Activated gamma-delta T cell treated with anti-CD3 and anti-CD28 coated beads, Interleukin-2, amount 50 U/mL, for 16 hours (primary cell): ENCODE measurements at places on chromosomes 3 and 15.

GRCh38 chr3:107661447-107662123, 138.8 kb downstream of the BBX start:
- no peak for DNase-seq

DNA sequence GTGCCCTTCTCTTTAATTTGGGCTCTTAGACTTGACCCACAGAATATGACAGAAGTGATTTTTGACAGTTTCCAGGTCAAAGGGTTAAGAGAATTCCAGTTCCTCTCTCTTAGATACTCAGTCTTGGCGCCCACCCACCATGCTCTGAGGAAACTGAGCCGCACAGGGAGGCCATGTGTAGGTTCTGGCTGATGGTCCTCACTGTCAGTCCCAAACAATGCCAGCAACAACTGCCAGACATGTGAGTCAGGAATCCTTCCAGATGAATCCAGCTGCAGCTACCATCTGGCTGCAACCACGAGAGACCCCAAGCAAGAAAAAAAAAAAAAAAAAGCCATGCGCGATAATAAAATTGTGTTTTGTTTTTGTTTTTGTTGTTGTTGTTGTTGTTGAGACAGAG, 326.6 kb downstream of the MAGI1 start:
- no peak for DNase-seq

DNA sequence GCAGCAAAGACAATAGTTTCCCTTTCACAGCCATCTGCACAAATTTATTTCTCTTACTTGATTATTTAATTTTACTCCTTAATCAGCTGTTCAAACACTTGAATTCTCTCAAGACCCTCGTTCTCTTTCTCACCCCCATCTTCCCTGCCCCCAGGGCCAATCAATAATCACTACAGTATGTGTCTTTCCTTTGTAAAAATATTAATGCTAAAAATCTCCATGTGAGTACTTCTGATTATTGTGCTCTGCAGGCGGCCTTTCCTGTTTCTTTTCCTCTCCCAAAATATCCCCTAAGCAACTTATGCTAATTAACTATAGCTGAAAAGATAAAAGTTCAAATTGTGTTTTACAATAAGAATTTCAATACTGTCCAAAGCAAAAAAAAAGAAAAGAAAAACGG, 617.0 kb upstream of the CBLB start:
- DNase-seq: no peak

- DNase-seq: no peak
Measured at GRCh38 chr3:33134026-33134625, 20.3 kb downstream of the CRTAP start.

DNA sequence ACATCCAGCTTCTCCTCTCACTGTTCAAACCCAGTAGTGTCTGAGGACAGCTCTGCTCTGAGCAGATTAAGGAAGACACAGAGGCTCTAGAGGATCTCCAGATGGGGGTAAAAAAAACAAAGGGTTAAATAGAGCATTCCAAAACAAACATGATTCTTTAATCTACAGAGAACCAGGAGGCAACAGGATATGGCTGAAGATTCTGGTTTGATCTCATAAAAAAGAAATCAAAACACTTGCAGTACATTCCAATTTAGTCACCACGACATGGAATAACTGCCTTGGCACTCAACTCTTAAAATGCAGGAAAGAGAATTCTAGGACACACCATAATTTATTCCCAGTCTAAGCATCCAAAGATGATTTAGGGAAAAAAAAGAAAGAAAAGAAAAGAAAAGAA, 32.0 kb downstream of the TM4SF4 start:
- no peak for DNase-seq

GRCh38 chr15:59262316-59262715, 55.7 kb downstream of the LDHAL6B start:
- DNase-seq: no peak

DNA sequence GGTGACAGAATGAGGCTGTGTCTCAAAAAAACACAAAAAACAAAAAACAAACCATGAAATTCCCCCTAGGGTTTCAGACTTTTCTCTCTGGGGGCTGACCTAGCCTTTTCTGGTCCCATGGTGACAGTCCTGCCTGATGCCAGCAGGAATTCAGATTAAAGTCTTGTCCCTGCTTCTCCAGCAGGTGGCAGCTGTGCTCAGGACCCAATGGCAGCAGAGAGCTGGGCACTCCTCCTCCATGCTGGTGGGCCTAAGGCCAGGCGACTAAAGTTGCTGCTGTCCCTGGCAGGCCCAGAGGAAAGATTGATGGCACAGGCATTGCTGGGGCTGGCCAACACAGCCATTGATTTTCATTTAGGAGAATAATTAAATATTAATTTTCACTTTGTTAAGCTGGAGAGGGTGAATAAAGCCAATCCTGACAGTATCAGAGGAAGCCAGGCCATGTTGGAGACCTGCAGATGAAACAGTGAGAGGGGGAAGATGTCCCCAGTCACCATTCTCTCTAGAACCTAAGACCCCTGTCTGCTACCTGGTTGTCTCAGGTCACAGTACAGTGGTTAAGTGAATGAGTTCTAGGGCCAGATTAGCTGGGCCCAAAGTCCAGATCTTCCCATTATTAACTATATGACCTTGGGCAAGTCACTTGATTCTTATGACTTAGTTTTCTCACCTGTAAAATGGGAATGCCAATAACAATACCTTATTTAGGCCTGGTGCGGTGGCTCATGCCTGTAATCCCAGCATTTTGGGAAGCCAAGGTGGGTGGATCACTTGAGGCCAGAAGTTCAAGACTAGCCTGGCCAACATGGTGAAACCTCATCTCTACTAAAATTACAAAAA, 7.1 kb downstream of the CELF6 start:
- peak; percentile 39 for DNase-seq

DNA sequence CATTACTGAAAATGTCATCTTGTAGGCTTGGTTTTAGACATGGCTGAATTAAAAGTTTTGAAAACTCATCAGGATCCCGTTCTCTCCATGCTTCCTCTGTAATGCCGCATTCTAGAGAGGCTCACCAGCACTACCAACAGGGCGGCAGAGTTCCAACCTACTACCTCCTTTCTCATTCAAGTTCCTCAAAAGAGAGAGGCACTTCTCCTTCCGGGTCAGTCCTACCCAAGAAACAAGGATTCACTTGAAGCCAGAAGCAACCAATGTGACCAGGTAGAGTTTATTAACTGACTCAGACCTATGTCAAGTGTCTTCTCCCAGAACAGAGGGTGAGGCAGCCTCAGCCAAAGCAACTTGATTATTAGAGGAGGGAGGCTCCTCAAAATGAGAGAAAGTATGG, 59.8 kb upstream of the GYG1 start:
- DNase-seq: no peak

DNA sequence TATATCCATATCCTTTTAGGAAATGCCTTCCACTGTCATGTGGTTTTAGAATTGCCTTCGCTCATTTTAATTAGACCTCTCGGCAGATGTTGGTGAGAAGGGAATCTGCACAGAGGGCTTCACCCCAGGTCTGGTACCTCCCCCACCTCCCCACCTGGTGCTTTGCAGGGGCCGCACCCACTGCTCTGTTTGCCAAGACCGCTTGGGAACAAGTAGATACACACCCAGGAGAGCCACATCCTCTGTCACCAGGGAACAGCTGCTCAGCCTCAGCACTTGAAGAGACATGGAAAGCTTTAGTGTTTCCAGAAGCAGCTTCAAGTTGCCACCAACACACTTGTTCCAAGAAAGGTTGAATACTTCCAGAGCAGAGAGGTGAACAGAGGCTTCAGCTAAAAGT, 21.8 kb downstream of the LRRC31 start:
- no peak for DNase-seq

GRCh38 chr15:94793641-94794040, 562.3 kb downstream of the MCTP2 start:
- DNase-seq: no peak

GRCh38 chr15:78996894-78997275, 52.0 kb upstream of the CTSH start:
- DNase-seq: no peak
